ENCODE measurements at places on chromosomes 1 and 21.

- DNase-seq: no peak
Measured at GRCh38 chr1:64934878-64935275, 31.5 kb downstream of the JAK1 start.

- no peak for DNase-seq
Measured at GRCh38 chr1:227911376-227911775, 36.4 kb downstream of the WNT9A start.

- DNase-seq: peak; percentile 83
Measured at GRCh38 chr21:39715804-39716397, 29.1 kb upstream of the IGSF5 start.

- DNase-seq: no peak
Measured at GRCh38 chr1:161096015-161096414, 2.1 kb upstream of the KLHDC9 start.

- DNase-seq: no peak
Measured at GRCh38 chr1:197152662-197153061, 6.2 kb upstream of the ASPM start.

DNA sequence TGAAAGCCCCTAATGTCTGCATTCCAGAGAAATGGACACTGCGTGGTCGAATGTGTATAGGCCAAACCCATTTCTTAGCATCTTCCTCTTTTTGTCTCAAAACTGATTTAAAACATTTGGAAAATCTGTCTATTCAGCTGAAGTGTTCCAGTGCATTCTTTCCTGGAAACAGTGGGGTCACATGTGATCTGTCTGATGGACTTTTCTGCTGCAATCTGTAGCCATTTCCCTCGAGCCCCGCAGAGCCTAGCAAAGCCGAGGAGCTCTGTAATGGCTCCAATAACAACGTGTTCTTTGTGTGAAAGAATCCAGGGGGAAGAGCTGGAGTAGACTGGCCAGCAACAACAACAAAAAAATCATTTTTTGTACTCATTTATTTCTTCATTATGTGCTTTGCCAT lies 329.3 kb downstream of the BARHL2 start:
- DNase-seq: no peak

DNA sequence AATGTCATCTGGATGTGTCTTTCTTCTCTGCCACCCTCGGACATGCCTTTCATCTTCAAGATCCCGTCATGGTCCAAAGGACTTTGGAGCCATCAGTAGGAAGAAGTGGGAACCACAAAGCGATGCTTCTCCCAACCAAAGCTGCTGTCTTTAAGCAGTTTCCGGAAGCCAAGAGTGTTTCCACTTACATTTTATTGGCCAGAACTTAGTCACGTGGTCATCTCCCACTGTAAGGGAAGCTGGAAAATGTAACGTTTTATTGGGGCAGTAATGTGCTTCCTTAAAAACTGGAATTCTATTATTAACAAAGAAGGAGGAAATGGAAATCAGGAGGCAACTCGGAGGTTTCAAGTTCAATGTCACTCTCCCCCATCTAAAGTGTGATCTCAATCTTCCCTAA lies 170.8 kb downstream of the ATG4C start:
- DNase-seq: no peak

- no peak for DNase-seq
Measured at GRCh38 chr1:43061757-43062156, 103.1 kb upstream of the SLC2A1 start.

GRCh38 chr1:190320952-190321351 lies 156.7 kb downstream of the BRINP3 start:
- peak; percentile 28 for DNase-seq

GRCh38 chr1:195715652-195716051 lies 892.6 kb downstream of the KCNT2 start:
- no peak for DNase-seq

- DNase-seq: no peak
Measured at GRCh38 chr1:236120721-236121153, 21.6 kb upstream of the GPR137B start.

DNA sequence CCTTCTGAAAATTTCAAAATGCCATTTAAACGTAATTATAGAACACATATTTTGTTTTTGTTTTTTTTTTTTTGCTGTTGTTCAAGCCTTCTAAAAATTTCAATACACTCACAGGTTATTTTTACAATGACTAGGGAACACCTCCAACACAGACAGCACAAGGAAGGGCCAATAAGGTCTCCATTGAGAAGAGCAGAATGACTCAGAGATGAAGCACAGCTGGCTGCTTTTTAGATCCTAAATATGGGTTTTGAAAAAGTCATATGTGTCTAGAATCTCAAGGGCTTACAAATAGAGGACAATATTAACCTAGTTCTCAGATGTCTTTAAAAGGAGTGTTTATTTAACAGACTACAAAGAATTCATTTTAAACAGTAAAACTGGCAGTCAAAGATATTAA lies 104.6 kb downstream of the NEGR1 start:
- DNase-seq: no peak

DNA sequence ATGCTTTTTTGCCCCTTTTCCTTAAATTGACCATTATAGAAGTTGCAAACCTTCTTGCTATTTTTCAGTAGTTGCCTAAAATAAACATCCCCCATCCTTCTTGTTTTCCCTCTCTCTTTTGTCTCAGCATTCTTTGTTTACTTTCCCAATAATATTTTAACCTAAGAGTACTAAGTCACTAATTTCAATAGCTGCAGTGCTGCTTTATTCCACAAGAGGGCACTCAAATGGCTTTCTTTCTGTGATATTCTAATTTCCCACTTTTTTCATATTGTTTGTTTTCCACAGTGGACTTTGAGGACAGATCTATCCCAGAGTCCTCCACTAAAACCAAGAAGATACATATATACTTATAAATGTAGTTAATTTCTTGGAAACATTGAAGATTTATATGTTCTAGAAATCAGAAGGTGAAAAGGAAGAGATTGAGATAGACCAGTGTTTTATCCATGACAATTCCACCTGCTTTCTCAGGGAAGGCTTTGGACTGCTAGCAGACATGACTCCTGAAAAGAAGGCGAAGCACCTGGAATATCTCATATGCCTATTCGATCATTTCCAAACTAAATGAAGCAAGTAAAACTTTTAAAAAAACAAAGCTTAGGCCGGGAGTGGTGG lies 104.8 kb upstream of the GRIK1 start:
- peak; percentile 66 for DNase-seq

GRCh38 chr21:27704567-27705166 lies 737.8 kb upstream of the ADAMTS5 start:
- DNase-seq: no peak

DNA sequence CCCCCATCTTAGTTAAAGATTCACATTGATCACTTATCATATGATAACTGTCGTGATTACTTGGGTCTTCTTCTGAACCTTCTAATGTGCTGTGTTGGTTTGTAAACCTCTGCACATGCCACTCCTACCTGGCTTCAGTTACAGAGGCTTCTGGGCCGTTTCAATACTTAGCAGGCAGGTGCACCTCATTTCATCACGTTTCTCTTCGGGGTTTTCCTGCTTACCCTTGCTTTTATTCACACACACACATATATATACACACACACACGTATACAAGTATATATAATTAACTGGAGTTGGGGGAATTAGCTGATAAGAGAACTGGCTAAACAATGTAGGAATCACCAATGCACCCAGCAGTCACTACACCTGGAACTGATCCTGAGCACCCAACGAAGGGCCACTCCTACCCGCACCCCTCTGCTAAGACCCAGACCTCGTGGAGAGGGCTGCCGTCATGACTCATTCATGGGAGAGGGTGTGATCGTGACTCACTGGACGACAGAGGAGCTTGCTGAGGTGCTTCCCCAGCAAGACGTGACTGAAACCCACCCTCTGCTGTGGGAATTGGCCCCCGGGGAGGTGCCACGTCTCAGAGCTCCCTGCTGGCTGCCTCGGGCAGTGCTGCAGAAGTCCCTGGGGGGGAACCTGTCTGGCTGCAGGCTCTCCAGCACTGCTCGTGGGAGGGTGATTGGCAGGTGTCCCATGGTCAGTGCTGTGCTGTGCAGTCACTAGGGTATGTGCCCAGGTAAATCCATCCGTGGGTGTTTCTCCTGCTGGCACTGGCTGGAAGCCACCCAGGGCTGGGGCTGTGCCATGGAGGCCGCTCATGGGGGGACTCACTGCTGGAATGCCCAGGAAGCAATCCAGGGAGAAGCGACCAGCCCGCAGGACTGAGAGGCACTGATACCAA lies 166.6 kb downstream of the DYRK1A start:
- DNase-seq: no peak

- peak; percentile 4 for DNase-seq
Measured at GRCh38 chr1:191608367-191608766, 549.9 kb upstream of the RGS18 start.

GRCh38 chr1:198937231-198938031 lies 298.6 kb downstream of the PTPRC start:
- peak; percentile 96 for DNase-seq

DNA sequence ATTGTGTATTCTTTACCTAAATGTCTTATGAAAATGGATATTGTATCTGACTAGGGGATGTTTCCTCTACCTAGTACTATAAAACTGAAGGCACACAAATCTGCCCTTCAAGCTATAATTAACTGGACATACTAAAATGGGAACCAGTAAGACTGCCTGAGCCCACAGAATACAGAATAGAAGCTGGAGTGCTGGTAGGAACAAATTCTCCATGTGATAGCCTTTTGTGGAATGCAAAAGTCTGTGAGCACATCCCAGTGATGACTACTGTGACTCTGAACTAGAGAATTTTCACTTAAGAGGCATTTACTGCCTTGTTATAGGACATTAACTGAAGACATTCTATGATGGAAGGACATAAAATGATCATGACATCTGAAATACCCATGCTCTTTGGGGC lies 30.3 kb downstream of the KIFAP3 start:
- DNase-seq: no peak

DNA sequence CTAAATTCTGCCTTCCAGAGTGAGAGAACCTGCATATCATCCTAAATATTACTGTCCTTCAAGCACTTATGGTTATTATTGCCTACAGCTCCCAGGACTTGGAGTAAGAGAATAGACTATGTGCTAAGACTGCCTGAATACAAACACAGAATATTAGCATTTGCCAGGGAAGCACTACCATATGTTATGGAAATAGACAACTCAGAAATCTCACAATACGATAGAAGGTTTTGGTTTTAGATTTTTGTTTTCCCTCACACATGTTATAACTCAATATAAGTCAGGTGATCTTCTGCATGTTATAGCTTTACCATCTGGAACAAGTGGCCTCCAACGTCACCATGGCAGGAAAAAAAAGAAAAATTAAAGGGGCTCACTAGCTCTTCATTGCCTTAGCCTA lies 413.9 kb downstream of the LRRIQ3 start:
- DNase-seq: peak; percentile 47

DNA sequence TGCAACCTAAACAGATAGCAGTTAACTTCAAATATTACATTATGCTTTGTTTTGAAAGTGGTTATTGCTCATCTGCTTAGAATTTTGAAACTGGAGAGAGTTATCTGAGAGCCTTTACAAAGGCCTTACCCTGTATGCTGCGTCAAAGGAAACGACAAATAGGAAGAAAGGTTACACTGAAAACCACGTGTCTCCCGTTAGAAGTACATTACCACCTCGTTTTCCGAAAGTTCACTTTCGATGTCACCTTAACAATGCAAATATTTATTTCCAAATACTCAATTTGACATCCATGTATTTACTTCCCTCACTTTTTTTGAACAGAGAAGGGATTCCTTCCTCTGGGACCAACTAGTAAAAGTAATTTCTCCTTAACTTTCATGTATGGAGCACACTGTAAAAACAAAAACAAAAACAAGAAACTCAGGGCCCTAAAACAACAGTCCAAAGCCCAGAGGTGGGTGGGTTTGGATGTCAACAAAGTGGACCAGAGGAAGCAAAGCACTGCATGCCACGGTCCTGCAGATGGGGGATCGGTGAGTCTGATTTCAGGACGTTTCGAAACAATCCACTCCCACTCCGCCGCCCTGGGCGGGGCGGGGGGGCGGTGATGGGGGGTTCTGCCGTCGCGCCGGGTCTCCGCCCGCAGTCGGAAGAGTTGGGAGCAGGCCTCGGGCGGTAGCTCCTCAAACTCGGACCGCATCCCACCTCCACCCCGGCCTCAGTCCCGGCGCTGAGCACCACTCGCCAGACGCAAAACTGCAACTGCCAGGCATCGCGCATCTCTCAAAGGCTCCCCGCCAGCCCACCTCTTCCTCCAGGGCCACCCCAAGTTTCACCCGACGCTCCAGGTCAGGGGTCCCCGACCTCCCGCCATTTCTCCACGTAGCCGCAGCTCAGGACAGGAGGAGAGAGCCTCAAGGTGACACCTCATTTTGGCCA lies 841 bp downstream of the ADSS2 start:
- DNase-seq: no peak

DNA sequence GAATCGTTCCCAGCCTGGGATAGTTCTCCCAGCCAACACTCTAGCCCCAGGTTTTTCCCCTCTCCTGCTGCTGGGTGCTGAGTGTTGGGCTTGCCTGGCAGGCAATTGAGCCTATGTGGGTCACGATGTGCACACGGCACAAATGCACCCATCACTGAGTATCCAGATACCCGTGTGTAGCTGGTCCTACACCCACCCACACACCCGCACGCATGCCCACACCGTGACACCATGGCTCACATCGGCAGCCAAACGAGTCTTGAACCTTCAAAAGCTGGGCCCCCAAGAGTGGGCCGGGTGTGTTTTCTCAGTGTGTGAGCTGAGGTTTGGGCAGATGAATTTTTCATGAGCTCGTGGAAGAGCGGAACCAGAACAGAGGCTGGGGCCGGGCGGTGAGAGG lies 188.5 kb downstream of the GRIK3 start:
- no peak for DNase-seq

DNA sequence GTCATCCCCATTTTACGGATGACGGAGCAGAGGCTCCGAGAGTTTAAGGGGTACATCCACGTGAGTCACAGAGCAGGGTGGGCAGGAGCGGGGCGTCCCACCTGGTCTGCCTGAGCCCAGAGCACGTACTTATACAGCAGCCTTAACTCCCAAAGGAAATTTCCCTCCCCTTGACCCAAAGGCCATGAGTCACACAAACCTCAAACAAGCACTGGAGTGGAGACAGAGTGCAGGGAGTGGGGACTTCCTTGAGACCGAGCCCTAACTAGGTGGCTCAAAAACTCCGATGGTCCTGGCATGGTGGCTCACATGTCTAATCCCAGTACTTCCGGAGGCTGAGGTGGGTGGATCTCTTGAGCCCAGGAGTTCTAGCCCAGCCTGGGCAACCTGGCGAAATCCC lies 141.6 kb upstream of the KLHDC7A start:
- DNase-seq: no peak

GRCh38 chr1:241079047-241079446 lies 278.0 kb downstream of the RGS7 start:
- DNase-seq: peak; percentile 78

DNA sequence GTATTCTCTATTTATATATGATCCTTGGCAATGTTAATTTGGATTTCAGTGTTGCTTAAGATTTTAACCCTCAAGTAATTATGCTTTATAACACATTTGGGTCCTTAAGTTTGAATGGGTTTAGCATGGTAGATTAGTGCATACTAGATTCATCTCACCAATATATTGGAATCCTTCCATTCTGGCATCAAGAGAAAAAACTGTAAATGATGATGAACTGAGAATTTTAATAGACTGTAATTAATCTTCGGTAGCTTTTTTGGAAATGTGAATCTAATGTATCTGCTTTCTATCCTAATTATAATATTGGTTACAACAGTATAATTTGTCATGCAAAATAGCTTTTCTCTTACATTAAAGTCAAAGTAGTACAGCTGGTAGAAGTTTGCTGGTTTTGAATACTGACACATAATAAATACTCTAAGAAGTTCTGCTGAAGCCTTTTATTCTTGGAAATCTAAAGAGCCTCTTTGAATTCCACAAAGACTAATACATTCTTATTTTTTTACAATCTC lies 279.8 kb downstream of the AMY1C start:
- DNase-seq: peak; percentile 7

Measured in brain (organoid and tissue), 16 donors.